SJSA1 (cell line): ENCODE measurements at places on chromosomes 6 and 20. TPM values are rescaled to one million over a fixed set of nuclear protein-coding genes. Genes with fewer than 3 reads are reported as not detected.

DNA sequence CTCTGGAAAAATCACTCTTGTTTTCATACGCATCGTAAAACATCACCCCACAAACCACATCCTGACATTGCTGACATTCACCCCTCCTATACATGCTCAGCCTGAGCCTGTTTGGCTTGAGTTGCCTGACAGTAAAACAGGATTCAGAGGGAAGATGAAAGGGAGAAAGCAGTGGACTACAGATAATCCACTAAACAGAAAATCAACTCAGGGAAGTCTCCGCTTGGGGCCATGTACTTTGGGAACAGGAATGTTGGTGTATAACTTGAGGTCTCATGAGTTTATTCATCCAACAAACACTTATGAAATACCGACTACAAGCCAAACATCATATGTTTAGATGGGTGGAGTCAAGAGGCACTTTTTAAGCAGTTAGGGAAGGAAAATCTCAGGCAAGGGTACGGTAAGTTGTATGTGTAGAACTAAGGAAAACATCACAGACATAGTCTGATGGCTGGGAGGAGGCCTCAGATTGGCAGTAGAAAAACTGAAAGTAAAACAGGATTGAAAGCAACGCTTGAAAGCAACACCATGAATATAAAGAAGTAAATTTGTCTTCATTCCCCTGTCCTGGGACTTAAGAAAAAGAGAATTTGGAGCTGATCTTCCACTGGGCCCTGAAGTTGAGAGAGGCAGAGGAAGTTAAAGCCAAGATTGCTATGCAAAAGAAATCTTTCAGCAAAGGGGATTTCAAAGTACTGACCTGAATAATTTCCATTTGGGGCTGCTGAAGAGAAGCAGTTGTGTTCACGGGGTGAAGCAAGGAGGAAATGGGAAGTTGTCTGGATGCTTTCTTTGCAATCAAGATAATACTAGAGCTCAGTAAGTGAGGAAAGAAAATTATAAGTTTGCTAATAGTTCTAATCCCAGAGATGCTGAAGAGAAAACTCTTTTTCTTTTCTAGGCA, 28.8 kb downstream of the PDE7B start:
- DNase-seq, result peak; percentile 50
- H3K4me3 ChIP-seq, result peak overlapping the region; percentile 22
- H3K4me1 ChIP-seq, result peaks cover 12% of the 10 kb centered on the region; the same call in 1 of the 2 replicates
- peak overlapping the region; percentile 68 for H3K27ac ChIP-seq
- no peaks in the 10 kb centered on the region for H3K36me3 ChIP-seq

DNA sequence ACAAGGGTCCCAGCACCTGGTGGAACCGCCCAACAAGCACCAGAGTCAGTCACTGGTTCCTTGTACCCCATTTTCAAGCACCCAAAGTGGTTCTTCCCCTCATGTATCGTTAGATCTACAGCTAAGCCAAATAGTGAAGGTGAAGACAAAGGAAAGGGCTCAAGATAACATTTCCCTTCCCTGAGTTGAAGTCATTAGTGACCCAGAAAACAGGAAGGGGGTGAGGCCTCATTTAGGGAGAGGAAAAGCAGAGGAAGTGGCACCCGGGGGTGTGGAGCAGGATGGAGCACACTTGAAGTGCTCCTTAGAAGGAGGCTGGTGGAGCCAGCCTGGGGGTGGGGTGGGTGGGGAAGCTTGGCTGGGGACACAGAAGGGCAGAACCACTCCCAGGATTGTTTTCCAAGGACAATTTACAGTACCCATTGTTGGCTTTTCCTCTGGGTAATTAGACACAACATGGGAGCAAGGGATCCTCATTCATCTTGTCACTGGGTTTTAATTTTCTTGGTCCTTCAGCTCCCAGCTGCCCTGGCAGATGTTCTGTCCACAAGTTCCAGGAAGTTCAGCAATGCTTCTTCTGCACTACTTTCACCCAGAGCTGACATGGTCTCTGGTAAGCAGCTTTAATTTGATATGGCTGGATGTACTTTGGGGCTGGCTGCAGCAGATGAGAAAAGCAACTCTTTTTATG, 73.3 kb upstream of the CD93 start:
- H3K27ac ChIP-seq, result no peak overlapping the region
- no peaks in the 10 kb centered on the region for H3K27me3 ChIP-seq
- DNase-seq, result no peak
- H3K4me3 ChIP-seq, result no peak overlapping the region

GRCh38 chr20:1684872-1685271, 27.3 kb upstream of the SIRPG start:
- H3K36me3 ChIP-seq, result no peaks in the 10 kb centered on the region
- no peaks in the 10 kb centered on the region for H3K4me1 ChIP-seq
- DNase-seq, result no peak
- H3K27ac ChIP-seq, result no peak overlapping the region

Gene MROH8
- 2.3 and 5.1 TPM in 2 replicates for total RNA-seq

GRCh38 chr6:13581700-13582229, 7.4 kb downstream of the SIRT5 start:
- no peaks in the 10 kb centered on the region for H3K36me3 ChIP-seq
- no peaks in the 10 kb centered on the region for H3K27me3 ChIP-seq
- DNase-seq, result no peak
- H3K4me3 ChIP-seq, result no peak overlapping the region
- H3K4me1 ChIP-seq, result no peaks in the 10 kb centered on the region
- no peak overlapping the region for H3K27ac ChIP-seq

- H3K4me3 ChIP-seq, result no peak overlapping the region
- peak; percentile 68 for DNase-seq
- peaks cover 60% of the 10 kb centered on the region for H3K36me3 ChIP-seq
- H3K4me1 ChIP-seq, result peaks cover 27% of the 10 kb centered on the region
- H3K27me3 ChIP-seq, result no peaks in the 10 kb centered on the region
Observed at GRCh38 chr6:10759884-10760329, 12.3 kb downstream of the TMEM14B start.
